ENCODE measurements at places on chromosomes 5 and 9. TPM values are rescaled to one million over a fixed set of nuclear protein-coding genes. Genes with fewer than 3 reads are reported as not detected.

Gene AK6
- total RNA-seq, result 56.9 TPM

GRCh38 chr5:31769530-31769929 lies 130.6 kb downstream of the PDZD2 start:
- no peak overlapping the region for H3K27ac ChIP-seq
- H3K4me1 ChIP-seq, result no peaks in the 10 kb centered on the region
- DNase-seq, result no peak
- H3K4me3 ChIP-seq, result no peak overlapping the region
- H3K36me3 ChIP-seq, result no peaks in the 10 kb centered on the region

Gene LIFR
- 0.05 TPM for total RNA-seq

Gene PCDHGB3
- 0.28 TPM for total RNA-seq

- H3K4me3 ChIP-seq, result no peak within 1 kb of the TSS
- DNase-seq, result no peak
- H3K27ac ChIP-seq, result no peak within 1 kb of the TSS
- peaks cover 35% of the 10 kb centered on the region for H3K27me3 ChIP-seq
- H3K36me3 ChIP-seq, result no peaks in the 10 kb centered on the region
These were observed at the start of gene PLCXD3 for GRCh38 chr5:41510176-41510831. Gene PLCXD3 (minus strand): TSS chr5:41510601. CDS start chr5:41510526, 75 bp downstream.

DNA sequence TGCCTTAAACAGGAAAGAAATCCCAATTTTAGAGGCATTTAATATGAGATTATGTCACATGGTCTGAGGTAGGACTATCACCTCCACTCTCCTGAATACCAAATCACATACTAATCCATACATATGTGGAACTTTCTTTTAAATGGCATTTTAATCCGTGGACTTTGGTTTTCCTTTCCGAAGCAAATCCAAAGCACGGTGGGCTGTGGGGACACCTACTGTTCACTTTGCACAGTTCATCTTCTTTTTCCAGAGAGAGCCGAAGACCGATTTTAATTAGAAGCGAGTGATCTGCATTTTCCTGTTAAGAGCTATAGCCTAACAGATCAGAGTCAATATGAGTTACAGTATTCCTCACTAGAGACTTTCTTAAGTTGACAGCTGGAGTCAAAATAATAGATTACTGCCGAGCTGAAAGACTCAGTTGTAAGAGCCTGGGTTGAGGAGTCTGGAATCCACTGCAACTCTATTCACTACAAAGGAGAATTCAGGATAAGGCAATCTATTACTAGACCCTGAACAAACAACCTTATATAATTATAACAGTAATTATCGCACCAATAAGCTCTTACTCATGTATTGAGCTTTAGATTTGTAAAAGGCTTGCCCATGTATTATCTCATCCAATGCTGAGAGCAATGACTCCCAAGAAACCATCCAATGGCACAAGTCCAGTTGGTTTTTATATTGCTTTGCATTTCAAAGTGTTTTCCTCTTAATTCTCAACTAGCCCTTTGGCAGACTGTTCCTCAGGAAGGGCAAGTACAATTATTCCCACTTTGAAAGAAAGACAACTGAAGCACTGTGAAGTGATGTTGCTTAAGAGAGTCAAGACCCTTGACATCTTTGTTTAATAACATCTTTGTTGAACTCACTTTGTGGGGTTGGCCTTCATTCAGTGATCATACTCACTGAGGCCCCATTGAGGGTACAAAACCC lies 144.7 kb downstream of the TRPM6 start:
- DNase-seq, result peak; percentile 2
- no peak overlapping the region for H3K27ac ChIP-seq
- no peaks in the 10 kb centered on the region for H3K4me1 ChIP-seq
- peaks cover 72% of the 10 kb centered on the region for H3K27me3 ChIP-seq

DNA sequence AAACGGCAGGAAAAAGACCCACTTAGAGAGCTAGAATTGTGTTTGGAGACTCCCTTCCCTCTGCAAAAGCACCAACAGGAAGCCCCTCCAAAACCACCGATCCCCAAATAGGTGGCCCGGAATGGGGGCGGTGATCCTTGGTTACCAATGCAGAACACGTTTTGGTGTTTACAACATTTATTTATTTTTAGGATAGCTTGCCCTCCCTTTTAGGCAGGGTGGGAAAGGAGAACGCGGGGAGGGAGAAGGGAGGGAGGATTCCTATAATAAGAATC lies 579 bp upstream of the NTRK2 start:
- H3K27ac ChIP-seq, result no peak overlapping the region
- peak overlapping the region; percentile 80 for H3K4me3 ChIP-seq

- H3K27me3 ChIP-seq, result peaks cover 68% of the 10 kb centered on the region
- H3K36me3 ChIP-seq, result peaks cover 6% of the 10 kb centered on the region
- DNase-seq, result no peak
- H3K27ac ChIP-seq, result peak overlapping the region; percentile 57
These were observed 1.9 kb downstream of the IRX2 start for GRCh38 chr5:2749514-2750025.

Gene C5orf46
- not detected for total RNA-seq

Gene FAM221B
- total RNA-seq, result not detected
